ENCODE measurements at places on chromosomes 4 and X. TPM values are rescaled to one million over a fixed set of nuclear protein-coding genes. Genes with fewer than 3 reads are reported as not detected.

Gene ADGRL3
- total RNA-seq, result 0.66 TPM

Gene SNCA
- total RNA-seq, result 27.6 TPM

DNA sequence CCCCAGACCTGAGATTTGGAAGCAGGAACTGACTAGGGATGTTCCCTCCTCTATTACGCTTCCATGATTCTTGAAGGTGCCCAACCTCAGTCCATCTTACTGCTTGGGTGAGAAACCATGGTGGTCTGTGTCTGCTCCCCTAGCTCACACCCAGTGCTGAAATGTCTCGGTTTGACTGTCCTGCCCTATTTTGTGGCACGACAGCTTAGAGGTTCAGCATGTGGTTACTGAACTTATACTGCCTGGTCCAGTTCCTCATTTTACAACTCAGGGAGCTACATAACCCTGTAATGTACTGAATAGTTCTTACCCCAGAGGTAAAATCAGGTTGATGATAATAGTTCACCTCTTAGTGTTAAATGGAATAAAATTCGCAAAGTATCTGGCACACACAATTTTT is 203.1 kb downstream of the RBM46 start:
- H3K27ac ChIP-seq, result no peak overlapping the region
- no peaks in the 10 kb centered on the region for H3K4me1 ChIP-seq
- no peaks in the 10 kb centered on the region for H3K27me3 ChIP-seq
- no peaks in the 10 kb centered on the region for H3K36me3 ChIP-seq

DNA sequence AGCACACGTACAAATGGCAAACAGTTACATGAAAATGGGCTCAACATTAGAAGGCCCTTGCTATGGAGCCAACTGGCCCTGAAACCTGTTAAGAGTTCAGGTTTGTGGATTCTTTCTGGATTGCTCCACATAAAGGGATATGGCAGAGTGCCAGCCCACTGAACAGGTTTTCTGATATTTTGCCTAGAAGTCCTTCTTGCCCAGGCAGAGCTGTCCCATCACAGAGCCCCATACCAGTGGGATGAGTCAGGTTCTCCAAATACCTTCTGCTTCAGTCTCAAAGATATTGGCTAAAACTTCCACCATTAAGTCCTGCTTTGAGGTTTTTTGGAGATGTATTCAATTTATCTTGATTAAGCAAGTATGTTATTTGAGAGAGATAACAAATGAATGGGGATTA is 146.8 kb upstream of the IL1RAPL2 start:
- no peaks in the 10 kb centered on the region for H3K36me3 ChIP-seq
- no peak overlapping the region for H3K27ac ChIP-seq
- no peaks in the 10 kb centered on the region for H3K4me1 ChIP-seq
- no peaks in the 10 kb centered on the region for H3K27me3 ChIP-seq
- DNase-seq, result peak; percentile 68

DNA sequence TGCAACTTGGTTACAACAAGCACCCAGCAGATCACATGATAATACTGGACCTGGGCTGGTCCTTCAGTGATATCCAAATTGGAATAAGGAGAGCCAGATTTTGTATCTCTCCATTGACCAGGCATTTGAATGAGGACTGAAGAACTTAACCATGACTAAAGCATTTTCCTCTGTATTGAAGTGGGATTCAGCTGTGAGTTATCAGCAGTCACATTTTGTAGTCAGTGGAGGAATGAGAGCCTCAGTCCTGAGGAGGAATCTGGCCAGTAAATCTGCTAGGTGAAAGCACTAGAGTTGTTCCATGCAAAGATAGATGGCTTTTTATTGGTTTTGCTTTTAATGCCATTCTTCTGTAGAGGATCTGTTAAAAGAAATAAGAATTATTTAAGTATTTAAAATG is 1506.0 kb downstream of the PCDH7 start:
- DNase-seq, result no peak
- H3K4me1 ChIP-seq, result no peaks in the 10 kb centered on the region
- no peaks in the 10 kb centered on the region for H3K27me3 ChIP-seq
- H3K36me3 ChIP-seq, result no peaks in the 10 kb centered on the region

DNA sequence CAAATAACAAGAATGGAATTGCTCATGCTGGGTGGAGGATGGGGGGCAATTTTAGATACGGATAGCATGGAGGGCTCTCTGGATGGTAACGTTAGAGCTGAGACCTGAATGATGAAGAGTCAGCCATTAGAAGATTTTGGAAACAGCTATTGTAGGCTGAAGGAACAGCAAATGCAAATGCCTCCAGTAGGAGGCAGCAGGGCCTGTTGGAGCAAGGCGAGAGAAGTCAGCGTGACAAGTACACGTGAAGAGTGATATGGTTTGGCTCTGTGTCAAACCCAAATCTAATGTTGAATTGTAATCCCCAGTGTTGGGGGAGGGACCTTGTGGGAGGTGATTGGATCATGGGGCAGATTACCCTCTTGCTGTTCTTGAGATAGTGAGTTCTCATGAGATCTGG is 59.3 kb upstream of the SOD3 start:
- peaks cover 7% of the 10 kb centered on the region for H3K36me3 ChIP-seq
- no peaks in the 10 kb centered on the region for H3K27me3 ChIP-seq
- peak; percentile 6 for DNase-seq
- no peak overlapping the region for H3K4me3 ChIP-seq
- H3K4me1 ChIP-seq, result peaks cover 14% of the 10 kb centered on the region

DNA sequence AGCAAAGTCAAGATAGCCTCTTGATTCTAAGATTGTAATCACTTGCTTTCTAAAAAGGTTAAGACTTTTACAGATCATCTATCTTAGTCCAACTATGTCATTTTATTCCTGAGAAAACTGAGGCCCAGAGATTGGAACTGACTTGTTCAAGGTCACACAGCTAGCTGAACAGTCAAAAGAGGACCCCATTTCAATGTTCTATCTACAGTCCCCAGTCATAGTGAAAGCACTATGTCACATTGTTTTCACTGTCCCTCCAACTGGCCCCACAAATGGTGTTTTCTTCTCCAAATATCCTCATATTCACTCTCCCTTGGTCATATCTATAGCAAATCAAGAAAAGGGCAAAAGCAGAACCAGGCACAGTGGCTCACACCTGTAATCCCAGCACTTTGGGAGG is 145.2 kb downstream of the OPHN1 start:
- no peak overlapping the region for H3K4me3 ChIP-seq
- H3K27me3 ChIP-seq, result no peaks in the 10 kb centered on the region
- H3K36me3 ChIP-seq, result no peaks in the 10 kb centered on the region
- DNase-seq, result no peak
- no peaks in the 10 kb centered on the region for H3K4me1 ChIP-seq

DNA sequence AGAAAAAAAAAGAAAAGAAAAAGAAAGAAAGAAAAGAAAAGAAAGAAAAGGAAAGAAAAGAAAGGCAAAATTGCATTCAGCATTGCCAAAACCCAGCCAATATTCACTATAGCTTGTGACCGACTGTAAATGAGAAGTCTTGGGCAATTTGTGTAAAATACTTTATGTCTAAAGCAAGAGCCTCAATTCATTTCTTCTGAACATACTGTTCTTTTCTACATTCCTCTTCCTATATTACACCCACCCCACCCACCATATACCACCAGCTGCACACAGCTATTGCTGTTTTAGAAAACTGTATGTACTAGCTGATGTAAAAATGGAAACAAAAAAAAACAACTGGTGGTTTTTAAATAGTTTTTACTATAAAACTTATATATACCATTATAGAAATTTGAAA is 156.9 kb upstream of the TTC29 start:
- DNase-seq, result no peak
- H3K36me3 ChIP-seq, result no peaks in the 10 kb centered on the region
- H3K4me3 ChIP-seq, result no peak overlapping the region
- H3K27ac ChIP-seq, result no peak overlapping the region
- H3K27me3 ChIP-seq, result no peaks in the 10 kb centered on the region
- no peaks in the 10 kb centered on the region for H3K4me1 ChIP-seq

GRCh38 chr4:119550857-119551532 is 77.6 kb downstream of the PDE5A start:
- H3K27me3 ChIP-seq, result no peaks in the 10 kb centered on the region
- no peak overlapping the region for H3K4me3 ChIP-seq
- DNase-seq, result no peak
- H3K4me1 ChIP-seq, result no peaks in the 10 kb centered on the region

All from Calu3 (cell line).